ENCODE measurements at places on chromosomes 13 and 19. TPM values are rescaled to one million over a fixed set of nuclear protein-coding genes. Genes with fewer than 3 reads are reported as not detected.
A peak's percentile ranks its signal among the peaks of the same experiment; 100 is the strongest.

The ZNF730 gene
- total RNA-seq, result 2.6 TPM

The RFXAP gene
- 15.4 TPM for total RNA-seq

The SCN1B gene
- 0.90 TPM for total RNA-seq

The LRCH1 gene
- 15.5 TPM for total RNA-seq

GRCh38 chr19:18915639-18916038 is 3.5 kb downstream of the COPE start:
- DNase-seq, result peak; percentile 67
- H3K4me3 ChIP-seq, result no peak overlapping the region
- H3K27me3 ChIP-seq, result no peaks in the 10 kb centered on the region
- H3K4me1 ChIP-seq, result peaks cover 31% of the 10 kb centered on the region
- peaks cover 31% of the 10 kb centered on the region for H3K36me3 ChIP-seq

DNA sequence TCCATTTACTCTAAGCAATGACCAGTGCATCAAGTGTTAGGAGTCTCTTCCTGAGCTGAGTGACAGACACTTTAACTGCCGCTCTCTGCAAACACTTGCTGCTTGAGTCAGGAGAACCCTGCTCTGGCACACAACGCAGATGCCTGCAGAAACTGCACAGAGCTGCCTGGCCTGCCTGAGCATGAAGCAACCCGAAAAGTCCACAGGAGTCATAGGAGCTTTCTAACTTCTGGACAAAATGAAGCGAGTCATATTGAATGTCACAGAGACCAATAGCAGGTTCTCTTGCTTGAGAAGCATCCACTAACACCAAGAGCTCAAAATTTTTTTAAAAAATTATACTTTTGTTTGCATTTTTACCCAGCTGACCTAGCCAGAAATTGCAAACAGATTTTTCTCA is 232.4 kb downstream of the LHFPL6 start:
- no peaks in the 10 kb centered on the region for H3K4me1 ChIP-seq
- no peak overlapping the region for H3K27ac ChIP-seq
- peaks cover 9% of the 10 kb centered on the region for H3K27me3 ChIP-seq
- no peak for DNase-seq

- H3K4me1 ChIP-seq, result peaks cover 2% of the 10 kb centered on the region
Observed at GRCh38 chr19:45814851-45815480, at the start of gene RSPH6A. Gene RSPH6A (minus strand): TSS chr19:45815308. CDS start chr19:45815176, 132 bp downstream.

GRCh38 chr13:112726016-112726767 is 36.4 kb downstream of the ATP11A start:
- H3K27ac ChIP-seq, result peak overlapping the region; percentile 82
- no peaks in the 10 kb centered on the region for H3K36me3 ChIP-seq
- peak overlapping the region; percentile 22 for H3K4me3 ChIP-seq
- H3K4me1 ChIP-seq, result peaks cover 30% of the 10 kb centered on the region

DNA sequence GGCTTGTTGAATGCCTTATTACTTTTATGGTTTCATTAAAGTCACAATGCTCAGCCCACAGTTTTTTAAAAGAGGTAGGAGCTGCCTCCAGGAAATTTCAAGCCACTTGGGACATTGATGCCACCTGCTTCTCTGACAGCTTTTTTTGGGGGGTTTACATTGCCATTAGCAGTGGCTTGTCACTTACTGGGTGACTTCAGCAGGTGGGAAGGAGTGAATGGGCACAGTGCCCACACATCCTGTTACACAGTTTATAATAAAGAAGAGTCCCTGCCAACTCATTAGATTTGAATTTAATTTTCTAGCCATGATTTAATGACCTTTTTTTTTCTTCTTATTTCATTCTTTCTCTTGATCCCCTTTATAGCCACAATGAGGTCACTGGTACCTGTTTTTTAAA is 61.0 kb downstream of the NHLRC3 start:
- H3K36me3 ChIP-seq, result no peaks in the 10 kb centered on the region
- H3K4me3 ChIP-seq, result no peak overlapping the region
- no peak overlapping the region for H3K27ac ChIP-seq
- H3K4me1 ChIP-seq, result peaks cover 29% of the 10 kb centered on the region
- no peak for DNase-seq
- H3K27me3 ChIP-seq, result peaks cover 9% of the 10 kb centered on the region

DNA sequence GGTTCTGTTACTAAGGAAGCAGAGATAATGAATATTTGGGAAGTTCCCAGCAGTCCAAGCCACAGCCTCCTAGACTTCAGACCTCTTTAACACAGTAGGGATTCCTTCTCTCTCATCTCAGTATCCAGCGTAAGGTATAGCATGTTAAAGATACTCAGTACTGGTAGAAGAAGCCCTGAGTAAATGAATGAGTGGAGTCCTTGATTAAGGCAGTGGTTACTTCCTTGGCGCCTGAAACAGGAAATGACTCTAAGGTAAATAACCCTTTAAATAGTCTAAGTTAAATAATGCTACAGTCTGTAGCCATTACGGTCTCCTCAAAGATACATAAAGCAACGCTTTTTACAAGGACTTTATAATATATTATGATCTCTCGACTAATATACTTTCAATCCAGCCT is 650.8 kb upstream of the MIR17HG start:
- no peak overlapping the region for H3K27ac ChIP-seq
- no peaks in the 10 kb centered on the region for H3K4me1 ChIP-seq
- H3K27me3 ChIP-seq, result no peaks in the 10 kb centered on the region
- DNase-seq, result no peak
- H3K4me3 ChIP-seq, result no peak overlapping the region

DNA sequence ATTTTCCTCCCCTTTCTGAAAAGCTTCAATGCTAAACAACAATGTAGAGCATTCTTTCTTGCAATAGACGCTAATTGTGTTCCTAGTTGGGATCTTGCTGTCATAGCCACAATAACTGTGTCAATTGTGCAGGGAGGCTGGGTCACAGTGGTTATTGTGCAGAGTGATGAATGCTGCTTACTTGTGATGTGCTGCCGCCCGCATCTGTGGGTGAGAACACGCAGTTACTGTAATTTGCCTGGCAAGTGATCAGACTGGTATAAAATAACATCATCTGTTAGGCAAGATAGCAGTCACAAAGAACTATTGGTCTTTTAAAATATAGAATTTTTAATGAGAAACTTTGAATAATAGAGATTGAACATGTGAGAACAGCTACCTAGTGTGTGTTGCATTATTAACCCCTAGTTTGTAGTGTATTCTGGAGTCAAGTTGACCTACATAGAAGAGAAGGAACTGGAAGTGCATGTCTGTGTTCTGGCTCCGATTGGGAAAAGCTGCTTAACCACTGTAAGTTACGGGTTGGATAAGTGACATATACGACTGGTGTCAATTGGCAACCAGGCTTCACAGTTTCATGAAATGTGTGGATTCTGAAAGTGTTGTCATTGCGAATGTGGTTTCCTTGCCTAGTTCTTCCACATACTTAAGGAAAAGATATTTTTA is 43.6 kb downstream of the SLAIN1 start:
- H3K27me3 ChIP-seq, result no peaks in the 10 kb centered on the region
- H3K27ac ChIP-seq, result no peak overlapping the region
- peaks cover 1% of the 10 kb centered on the region for H3K36me3 ChIP-seq
- DNase-seq, result no peak
- peaks cover 17% of the 10 kb centered on the region for H3K4me1 ChIP-seq
- no peak overlapping the region for H3K4me3 ChIP-seq

- peaks cover 10% of the 10 kb centered on the region for H3K4me1 ChIP-seq
- H3K4me3 ChIP-seq, result no peak overlapping the region
Observed at GRCh38 chr13:41970918-41971317, 10.0 kb upstream of the VWA8 start.

DNA sequence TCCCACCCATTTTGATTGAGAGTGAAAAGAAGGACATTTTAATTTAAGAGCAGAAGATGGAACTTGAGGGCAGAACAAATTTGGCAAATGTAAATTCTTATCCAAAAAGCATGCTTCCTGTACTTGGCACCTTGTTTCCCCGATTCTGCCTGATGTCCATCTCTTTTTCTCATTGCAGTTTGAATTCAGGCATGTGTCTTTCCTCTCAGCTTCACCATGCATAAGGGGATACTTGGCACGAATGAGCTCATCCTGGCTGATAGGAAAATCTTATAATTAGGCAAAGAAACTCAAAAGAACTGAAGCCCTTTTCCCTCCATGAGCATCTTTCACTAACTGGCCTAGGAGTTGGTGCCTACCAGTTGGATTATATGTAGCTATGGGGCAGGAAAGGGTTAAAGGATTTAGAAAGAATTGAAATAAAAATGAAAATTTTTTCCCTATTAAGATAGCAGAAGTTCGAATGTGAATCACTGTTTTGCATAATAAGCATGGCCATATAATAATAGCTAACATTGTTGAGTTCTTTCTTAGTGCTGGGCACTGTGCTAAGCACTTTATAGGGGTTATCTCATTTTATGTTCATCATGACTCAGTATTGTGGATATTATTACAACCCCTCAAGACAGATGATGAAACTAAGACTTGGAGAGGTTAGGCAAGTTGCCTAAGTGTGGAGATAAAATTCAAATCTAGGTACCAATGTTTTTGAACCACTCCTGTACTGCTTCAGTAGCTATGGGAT is 386.6 kb downstream of the KCNRG start:
- no peak overlapping the region for H3K4me3 ChIP-seq
- DNase-seq, result no peak
- no peaks in the 10 kb centered on the region for H3K36me3 ChIP-seq
- H3K27ac ChIP-seq, result no peak overlapping the region

GRCh38 chr13:79392882-79393563 is 13.0 kb downstream of the RBM26 start:
- no peaks in the 10 kb centered on the region for H3K27me3 ChIP-seq
- peak overlapping the region; percentile 81 for H3K27ac ChIP-seq
- DNase-seq, result peak; percentile 47
- H3K36me3 ChIP-seq, result peaks cover 42% of the 10 kb centered on the region

DNA sequence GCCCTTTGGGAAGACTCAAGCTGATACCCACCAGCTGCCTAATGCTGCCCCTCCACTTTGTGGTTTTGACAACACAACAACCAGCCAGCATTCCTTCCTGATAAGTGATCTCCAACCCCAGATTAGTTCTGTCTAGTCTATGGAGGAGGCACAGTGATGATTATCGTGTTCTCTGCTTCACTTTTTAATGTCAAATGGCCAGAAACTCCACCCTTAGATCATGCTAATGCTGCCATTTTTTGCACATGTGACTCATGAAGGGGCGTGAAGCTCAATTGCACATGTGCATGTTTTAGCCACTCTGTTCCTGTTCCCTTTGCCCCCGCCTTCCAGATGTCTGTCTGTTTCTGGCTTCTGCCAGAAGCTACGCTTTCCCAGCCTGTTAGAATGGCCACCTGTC is 199.8 kb downstream of the COG6 start:
- H3K27ac ChIP-seq, result no peak overlapping the region
- H3K36me3 ChIP-seq, result peaks cover 5% of the 10 kb centered on the region
- peaks cover 12% of the 10 kb centered on the region for H3K27me3 ChIP-seq
- no peak overlapping the region for H3K4me3 ChIP-seq
- no peaks in the 10 kb centered on the region for H3K4me1 ChIP-seq

DNA sequence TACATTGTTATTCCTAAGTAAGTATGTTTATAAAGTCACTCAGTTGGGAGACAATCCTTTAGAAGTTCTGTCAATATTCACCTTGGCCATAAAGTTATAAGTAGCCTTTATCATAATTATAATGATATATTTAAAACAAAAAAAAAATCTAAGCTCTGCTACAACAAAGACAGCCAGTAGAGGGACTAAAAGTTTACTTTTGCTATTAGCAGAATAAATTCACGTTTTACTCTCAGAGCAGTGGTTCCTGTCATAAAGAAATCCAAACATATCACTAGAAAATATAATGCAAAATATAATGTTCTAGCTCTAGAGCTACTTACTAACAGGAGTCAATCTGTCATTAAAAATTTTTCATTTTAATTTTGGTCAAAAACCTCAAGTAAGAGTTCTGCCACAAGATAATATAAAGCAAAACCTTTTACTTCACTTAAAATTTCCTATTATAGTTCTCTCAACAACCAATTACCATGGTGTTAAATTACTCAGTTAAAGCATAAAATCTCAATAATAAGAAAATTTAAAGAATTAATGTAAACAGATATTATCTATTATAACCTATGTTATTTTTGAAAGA is 17.7 kb downstream of the INTS6 start:
- peaks cover 19% of the 10 kb centered on the region for H3K4me1 ChIP-seq
- H3K27ac ChIP-seq, result no peak overlapping the region
- peaks cover 15% of the 10 kb centered on the region for H3K36me3 ChIP-seq
- no peaks in the 10 kb centered on the region for H3K27me3 ChIP-seq
- no peak for DNase-seq
- no peak overlapping the region for H3K4me3 ChIP-seq

- H3K4me3 ChIP-seq, result peak overlapping the region; percentile 87
- DNase-seq, result peak; percentile 41
- H3K27me3 ChIP-seq, result no peaks in the 10 kb centered on the region
- H3K36me3 ChIP-seq, result peaks cover 24% of the 10 kb centered on the region
- peaks cover 10% of the 10 kb centered on the region for H3K4me1 ChIP-seq
Observed at GRCh38 chr19:17555929-17556813, 722 bp downstream of the COLGALT1 start.

- H3K27me3 ChIP-seq, result peaks cover 2% of the 10 kb centered on the region
- no peak for DNase-seq
Observed at GRCh38 chr13:44396701-44397580, 23.3 kb downstream of the SERP2 start.

GRCh38 chr13:20498129-20498528 is 27.5 kb downstream of the CRYL1 start:
- peaks cover 2% of the 10 kb centered on the region for H3K4me1 ChIP-seq
- DNase-seq, result no peak
- no peaks in the 10 kb centered on the region for H3K27me3 ChIP-seq
- H3K36me3 ChIP-seq, result peaks cover 3% of the 10 kb centered on the region
- no peak overlapping the region for H3K4me3 ChIP-seq

GRCh38 chr13:110638814-110639806 is 23.8 kb downstream of the NAXD start:
- peaks cover 27% of the 10 kb centered on the region for H3K36me3 ChIP-seq
- H3K4me3 ChIP-seq, result no peak overlapping the region
- no peak for DNase-seq
- no peaks in the 10 kb centered on the region for H3K27me3 ChIP-seq
- no peaks in the 10 kb centered on the region for H3K4me1 ChIP-seq
- no peak overlapping the region for H3K27ac ChIP-seq

- DNase-seq, result no peak
- peaks cover 6% of the 10 kb centered on the region for H3K27me3 ChIP-seq
- no peaks in the 10 kb centered on the region for H3K4me1 ChIP-seq
- H3K27ac ChIP-seq, result no peak overlapping the region
- no peak overlapping the region for H3K4me3 ChIP-seq
Observed at GRCh38 chr19:30119180-30119908, 177.3 kb downstream of the URI1 start.

DNA sequence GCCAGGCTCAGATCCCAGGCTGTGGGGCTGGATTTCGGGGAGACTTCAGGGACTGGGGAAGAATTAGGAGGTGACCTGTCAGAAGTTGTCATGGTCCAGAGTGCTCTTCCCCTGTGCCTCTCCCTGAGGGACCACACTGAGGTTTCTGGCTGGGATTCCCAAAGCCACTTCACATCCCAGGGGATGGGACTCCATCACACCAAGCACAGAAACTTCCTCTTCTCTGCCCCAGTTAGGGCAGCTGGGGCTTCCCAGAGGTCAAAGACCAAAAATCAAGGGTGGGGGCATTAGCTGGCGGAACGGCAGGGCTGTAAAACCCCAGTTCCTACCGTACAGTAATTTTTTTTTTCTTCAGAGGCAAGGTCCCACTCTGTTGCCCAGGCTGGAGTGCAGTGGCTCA is 7.4 kb downstream of the FCER2 start:
- no peak overlapping the region for H3K4me3 ChIP-seq
- H3K4me1 ChIP-seq, result peaks cover 9% of the 10 kb centered on the region
- H3K36me3 ChIP-seq, result no peaks in the 10 kb centered on the region
- H3K27me3 ChIP-seq, result peaks cover 8% of the 10 kb centered on the region
